ENCODE measurements at places on chromosomes 6 and 20.

- no peak for DNase-seq
Measured at GRCh38 chr6:135594000-135594399, 96.5 kb upstream of the AHI1 start.

DNA sequence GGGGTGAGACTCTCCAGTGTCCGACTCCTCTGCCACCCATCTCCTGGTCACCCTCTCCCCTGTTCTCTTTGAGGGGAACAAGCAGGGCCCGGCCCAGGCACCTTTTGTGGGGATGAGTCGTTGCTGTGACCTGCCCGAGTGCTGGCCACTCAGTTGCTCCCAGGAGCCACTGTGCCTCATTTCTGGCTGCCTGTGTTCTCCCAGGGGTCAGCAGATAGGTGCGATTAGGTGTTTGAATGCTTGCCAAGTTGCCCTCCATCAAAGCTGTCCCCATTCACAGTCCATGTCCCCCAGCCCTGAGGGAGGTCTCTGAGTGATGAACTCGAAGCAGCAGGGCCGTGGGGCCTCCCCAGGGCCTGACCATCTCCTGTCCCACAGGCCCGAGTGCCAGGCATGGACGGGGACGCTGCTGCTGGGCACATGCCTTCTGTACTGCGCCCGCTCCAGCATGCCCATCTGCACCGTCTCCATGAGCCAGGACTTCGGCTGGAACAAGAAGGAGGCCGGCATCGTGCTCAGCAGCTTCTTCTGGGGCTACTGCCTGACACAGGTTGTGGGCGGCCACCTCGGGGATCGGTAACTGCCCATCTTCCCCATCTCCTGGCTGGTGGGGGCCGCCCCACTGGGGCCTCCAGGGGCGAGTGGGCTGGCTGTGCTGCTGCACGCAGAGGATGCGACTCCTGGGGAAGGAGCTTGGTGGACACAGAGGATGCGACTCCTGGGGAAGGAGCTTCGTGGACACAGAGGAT is 4.1 kb downstream of the SLC17A9 start:
- no peak for DNase-seq

DNA sequence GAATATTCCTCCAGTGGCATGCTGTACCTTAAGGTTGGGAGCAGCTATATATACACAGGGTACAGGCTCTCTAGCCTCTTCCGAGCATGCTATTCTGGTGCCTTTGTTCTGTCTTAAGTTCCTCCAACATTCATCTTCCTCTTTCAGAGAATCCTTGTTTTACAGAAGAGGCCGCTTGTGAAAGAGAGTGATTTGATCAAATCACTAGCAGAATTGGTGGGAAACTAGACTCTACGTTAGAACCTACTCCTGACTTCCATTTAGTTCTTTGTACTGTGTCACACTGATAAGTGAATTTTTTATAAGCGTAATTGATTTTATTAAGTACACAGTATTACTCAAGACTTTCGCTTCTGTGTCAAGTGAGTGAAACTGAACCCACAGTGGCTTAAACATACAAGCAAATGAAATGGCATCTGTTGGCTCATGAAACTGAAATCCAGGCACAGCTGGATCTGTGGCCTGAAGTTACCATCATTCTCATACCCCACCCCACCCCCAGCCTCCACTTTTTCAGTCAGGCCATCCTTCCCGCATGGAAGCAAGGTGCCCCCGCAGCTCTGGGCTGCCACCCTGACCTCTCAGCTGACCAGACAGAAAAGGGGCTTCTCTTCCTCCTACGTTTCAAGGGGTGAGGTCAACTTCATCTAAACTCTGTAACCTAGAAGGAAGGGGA is 102.3 kb downstream of the RPP40 start:
- DNase-seq: no peak

- DNase-seq: no peak
Measured at GRCh38 chr6:2464641-2465040, 219.2 kb upstream of the GMDS start.

- no peak for DNase-seq
Measured at GRCh38 chr6:154509421-154510143, 903 bp downstream of the CNKSR3 start.

GRCh38 chr6:136031982-136032381 is 180.5 kb downstream of the PDE7B start:
- no peak for DNase-seq

DNA sequence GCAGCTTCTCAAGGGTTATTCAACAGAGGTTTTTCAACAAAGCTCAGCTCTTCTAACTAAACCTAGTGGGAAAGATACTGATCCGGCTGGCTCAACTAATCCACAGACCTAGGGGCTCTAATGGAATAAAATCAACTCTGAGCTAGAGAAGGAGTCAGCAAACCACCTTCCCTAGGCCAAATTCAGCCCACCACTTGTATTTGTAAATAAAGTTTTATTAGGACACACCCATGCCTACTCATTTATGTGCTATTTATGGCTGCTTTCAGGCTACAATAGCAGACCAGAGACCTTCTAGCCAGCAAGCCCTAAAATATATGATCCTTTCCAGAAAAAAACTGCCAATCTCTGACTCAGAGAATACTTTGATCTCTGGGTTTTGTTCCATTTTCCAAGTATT is 6.0 kb upstream of the RAB22A start:
- DNase-seq: no peak

- DNase-seq: no peak
Measured at GRCh38 chr6:105893741-105894140, 192.4 kb upstream of the PRDM1 start.

DNA sequence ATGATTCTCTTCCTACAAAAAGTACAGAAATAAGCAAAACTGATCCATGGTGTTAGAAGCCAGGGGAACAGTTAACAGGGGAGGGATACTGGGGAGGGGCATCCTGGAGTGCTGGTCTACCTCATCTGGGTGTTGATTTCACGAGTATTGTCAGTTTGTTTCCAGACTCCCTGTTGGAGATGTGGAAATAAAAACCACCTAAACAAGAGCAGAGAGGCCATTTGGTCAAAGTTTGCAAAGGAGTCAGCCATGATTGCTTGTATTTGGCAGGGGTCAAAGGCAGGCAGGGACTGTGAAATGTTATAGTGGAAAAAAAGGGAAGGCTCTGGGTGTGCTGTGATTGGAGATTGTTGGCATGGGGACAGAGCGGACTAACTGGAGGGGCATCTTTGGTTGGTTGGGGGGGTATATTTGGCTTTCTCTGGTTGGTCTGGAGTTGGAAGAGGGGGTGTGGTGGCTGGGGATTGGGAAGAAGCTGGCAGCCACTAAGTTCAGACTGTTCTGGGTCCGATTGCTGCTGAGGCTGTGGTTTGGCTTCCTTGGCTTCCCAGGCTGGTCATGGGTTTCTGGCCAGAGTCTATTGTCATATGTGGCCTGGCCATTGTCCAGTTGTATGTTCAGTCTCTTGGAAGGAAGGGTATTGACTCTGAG is 14.9 kb upstream of the PANK2 start:
- no peak for DNase-seq

- no peak for DNase-seq
Measured at GRCh38 chr20:59469267-59470252, 134.8 kb upstream of the PHACTR3 start.

DNA sequence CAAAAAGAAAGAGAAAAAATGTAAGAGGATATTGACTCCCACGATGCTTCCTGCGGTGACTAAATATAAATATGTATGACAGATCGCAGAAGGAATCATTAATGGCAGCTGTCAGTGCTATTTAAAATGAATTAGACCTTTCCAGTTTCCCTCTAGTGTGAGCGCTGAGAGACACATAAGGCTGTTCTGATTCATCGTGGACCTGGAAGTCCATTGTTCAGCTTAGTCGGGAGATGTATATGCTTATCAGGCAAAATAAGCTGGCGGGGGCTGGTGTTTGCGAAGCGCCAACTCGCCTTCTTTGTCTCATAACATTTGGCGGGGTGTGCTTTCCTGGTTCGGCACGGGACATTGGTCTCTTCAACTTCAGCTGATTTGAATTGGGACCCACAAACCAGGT is 95.4 kb downstream of the CDH4 start:
- no peak for DNase-seq

- no peak for DNase-seq
Measured at GRCh38 chr6:5510331-5511133, 249.2 kb downstream of the FARS2 start.

DNA sequence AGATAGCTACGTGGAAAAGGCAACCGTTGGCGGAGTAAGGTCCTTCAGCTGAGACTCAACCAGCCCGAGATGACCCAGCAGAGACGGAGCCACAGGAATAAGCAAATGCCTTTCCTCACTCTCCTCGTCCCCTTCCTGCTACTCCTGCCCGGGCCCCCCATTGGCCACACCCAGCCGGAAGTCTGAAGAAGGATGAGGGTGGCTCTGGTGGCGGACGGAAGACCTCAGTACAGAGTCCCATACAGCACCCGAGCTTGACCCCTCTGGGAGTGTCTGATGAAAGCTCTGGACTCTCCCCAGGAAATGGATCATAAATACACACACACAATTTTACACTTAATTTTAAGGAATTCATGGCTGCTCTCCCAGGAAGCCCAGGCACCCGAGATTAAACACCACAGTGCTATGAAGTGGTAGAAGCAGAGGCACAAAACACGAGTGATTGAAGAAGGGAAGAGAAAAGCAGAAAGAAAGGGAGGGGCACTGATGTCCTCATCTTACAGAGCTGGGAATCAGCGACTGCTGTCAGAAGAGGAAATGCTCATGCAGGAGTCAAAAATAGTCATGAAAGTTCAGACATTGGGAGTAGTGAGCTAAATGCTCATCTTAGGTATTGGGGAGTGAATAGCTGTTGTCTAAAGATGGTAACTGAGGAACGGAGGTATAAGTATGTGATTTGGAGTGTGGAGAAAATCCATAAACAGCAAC is 125.6 kb downstream of the BANF2 start:
- no peak for DNase-seq

- DNase-seq: no peak
Measured at GRCh38 chr6:78947962-78948361, 80.6 kb downstream of the IRAK1BP1 start.

GRCh38 chr6:9761220-9761619 is 653.7 kb downstream of the TFAP2A start:
- no peak for DNase-seq

GRCh38 chr6:107491760-107492660 is 2.1 kb downstream of the SOBP start:
- no peak for DNase-seq

- peak; percentile 63 for DNase-seq
Measured at GRCh38 chr6:35302604-35303241, 5.1 kb downstream of the DEF6 start.

GRCh38 chr6:131257104-131257503 is 121.8 kb downstream of the AKAP7 start:
- no peak for DNase-seq

DNA sequence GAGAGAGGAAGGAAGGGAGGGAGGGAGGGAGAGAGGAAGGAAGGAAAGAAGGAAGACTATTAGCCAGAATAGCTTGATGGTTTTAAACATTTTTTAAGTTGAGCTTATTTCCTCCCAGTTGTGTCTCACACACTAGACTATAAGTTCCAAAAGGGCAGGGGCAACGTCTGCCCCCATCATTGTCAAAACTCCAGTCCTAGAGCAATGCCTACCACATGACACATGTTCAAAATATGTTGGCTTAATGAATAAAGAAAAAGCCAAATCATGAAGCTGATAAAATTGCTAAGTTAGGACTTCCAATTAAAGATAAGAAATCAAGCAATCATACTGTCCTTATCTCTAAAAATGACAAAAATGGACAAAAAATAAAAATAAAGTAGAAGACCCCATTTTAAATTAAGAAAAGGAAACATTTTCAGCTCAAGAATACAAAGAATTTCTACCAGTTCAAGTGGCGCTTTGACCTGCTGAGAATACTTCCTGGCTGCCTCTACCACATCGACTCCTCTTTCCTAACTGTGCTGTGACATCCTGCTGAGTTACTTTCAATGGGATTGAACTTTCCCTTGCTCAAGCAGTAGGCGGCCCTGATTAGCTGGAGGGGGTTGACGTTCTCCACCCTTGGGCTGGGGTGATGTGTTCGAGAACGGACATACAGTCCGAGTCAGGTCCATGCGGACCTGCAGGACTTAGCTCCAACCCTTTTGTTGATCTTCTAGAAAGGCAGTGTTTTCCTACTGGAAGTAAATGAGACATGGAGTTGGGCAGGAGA is 283.9 kb upstream of the FOXQ1 start:
- no peak for DNase-seq

GRCh38 chr20:50271176-50271575 is 80.5 kb downstream of the CEBPB start:
- no peak for DNase-seq

DNA sequence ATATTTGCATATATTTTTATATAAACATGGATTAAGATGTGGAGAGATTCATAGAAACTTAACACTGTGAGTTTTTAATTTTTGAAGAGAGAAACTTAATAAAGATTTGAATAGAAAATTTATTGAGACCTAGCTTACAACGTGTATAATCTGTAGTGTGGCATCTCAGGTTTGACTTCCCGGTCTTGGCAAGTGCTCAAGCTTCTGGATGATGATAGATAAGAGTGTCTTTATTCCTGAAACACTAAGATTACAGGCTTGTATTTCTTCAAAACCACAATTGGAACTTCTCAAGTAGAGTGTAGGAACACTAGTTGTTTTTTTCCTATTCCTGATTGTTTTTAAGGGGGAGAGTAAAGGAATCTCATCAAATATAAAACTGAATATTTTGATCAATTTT is 64.6 kb upstream of the NOTCH4 start:
- DNase-seq: no peak

GRCh38 chr6:32255199-32256153 is 31.6 kb upstream of the NOTCH4 start:
- DNase-seq: no peak

DNA sequence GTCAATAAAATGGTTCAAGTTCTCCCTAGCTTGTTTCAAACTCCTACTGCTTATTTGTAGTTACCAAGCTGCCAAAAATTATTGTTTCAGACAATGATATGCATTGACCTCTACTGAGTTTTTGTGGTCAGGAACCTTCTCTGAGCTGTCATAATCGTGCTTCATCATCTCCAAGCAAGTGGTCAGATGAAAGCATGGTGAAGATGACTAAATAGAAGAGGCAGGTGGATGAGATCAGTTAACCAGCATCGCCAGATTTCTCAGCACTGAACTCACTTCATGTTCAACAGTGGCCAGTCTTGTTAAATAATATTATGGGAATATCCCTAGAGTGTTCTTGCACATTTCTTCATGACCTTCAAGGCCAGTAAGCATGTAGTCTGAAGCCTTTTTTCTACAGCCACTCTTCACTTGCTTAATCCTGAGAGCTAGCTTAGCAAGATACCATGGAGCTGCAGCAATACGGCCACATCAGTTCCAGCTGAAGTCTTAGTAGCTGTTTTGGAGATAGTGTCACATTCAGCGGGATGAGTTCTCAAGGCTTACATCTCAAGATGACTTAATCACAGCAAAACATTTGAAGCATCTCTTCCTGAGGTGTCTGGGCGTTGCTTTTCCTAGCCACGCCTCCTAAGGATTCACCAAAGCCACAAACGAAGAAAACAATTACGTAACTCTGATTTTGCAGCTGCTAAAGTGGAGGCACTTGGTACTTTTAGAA is 101.6 kb upstream of the TMEM30A start:
- DNase-seq: no peak

Measured in NCI-H510A treated with DMSO at 0.1 percent for 48 hours (cell line).